ENCODE measurements at places on chromosomes 13 and 19.
A peak's percentile ranks its signal among the peaks of the same experiment; 100 is the strongest.

DNA sequence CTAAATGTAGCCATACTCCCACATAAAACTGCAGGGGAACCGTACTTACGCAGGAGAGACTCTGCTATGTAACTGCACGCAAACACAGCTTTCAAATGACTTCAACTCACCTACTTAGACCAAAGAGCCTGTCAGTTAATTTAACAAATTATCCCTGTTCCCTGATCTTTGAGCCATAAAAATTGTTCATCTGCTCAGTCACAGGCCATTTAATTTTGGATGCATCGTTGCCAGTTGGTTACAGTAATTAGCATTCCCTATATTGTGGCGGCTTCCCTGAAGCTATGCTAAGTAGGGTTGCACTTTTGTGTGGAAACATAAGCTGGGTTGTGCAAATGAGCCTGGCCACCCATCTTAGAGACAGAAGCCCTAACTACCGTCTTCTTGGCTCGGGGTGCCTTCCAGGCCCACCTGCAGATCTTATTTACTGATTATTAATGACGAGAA, 21.2 kb upstream of the OBI1 start:
- DNase-seq = no peak

DNA sequence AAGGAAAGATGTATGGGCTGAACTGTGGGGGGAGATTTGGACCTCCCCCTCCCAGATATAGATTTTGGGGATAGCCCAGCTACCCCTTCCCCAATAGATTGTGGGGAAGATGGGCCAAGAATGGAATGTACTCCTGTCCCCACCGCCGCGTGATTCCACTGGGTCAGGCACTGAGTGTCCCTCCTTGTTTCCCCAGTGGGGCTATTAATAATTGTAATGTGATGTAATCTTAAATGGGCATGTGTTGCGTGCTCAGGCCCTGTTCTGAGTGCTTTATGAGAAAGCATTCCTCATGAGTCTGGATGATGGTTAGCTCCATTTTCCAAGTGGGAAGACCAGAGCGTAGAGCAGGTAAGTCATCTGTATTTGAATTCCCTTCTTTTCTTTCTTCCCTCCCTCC, 1.4 kb downstream of the PSMD8 start:
- no peak for DNase-seq

- peak; percentile 58 for DNase-seq
Measured at GRCh38 chr19:43901395-43902390, 33.4 kb downstream of the ZNF45 start.

- DNase-seq = no peak
Measured at GRCh38 chr13:21100994-21101757, 39.8 kb upstream of the LATS2 start.

DNA sequence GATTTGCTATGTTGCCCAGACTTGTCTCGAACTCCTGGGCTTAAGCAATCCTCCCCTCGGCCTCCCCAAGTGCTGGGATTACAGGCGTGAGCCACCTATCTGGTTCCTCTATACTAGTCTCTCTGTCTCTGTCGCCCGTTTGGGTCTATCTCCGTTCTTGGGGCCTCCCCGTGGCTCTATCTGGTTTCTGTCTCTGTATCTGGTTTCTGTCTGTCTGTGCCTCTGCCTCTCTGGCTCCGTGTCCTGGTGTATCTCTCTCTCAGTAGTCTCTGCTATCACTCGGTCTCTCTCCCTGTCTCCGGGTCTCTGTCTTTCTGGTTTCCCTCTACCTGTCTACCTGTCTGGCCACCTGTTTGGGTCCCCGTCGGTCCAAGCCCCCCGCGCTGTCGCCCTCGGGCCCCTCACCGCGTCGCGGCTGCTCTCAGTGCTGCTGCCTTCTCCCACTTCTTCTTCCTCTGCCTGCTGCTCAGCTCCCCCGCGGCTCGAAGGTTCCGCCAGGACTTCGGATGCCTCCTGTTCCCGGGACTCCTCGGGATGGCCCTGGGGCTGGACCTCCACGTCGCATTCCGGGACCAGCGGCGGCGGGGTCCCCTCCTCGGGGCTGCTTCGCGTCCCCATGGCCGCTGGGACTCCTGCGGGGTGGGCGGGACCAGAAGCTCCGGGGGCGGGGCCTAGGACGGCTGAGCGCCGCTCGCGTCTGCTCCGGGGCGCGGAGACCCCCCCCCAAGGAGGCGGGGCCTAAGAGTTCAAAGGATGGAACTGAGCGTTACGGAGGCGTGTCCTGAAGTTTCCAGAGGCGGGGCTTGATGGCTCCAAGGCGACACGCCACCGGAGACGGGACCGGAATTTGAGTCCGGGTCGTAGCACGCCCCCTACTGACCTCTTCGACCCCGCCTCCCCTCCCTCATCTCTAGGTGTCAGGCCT, 783 bp downstream of the PHLDB3 start:
- DNase-seq = peak; percentile 99

DNA sequence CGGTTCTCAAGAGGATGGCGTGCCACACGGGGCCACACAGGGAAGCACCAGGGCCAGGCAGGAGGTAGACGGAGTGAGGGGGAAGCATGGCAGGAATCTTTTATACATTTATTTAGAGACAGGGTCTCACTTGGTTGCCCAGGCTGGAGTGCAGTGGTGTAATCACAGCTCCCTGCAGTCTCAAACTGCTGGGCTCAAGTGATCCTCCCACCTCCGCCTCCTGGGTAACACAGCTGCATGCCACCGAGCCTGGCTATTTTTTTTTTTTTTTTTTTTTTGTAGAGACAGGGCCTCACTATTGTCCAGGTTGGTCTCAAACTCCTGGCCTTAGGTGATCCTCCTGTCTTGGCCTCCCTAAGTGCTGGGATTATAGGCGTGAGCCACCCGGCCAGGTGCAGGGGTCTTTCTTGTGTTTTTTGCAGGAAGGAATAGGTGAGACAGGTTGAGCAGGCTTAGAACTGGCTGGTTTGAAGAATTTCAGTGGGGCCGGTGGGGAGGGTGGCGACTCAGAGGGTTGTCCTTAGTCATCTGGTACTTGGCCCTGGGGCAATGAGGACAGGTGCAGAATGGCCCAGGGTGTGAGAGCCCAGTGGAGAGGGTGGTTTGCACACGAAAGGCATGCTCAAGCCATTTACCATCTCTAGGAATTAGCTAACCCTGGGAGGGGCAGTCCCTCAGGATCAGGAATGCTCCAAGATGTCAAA, 7.6 kb downstream of the SSC5D start:
- no peak for DNase-seq

DNA sequence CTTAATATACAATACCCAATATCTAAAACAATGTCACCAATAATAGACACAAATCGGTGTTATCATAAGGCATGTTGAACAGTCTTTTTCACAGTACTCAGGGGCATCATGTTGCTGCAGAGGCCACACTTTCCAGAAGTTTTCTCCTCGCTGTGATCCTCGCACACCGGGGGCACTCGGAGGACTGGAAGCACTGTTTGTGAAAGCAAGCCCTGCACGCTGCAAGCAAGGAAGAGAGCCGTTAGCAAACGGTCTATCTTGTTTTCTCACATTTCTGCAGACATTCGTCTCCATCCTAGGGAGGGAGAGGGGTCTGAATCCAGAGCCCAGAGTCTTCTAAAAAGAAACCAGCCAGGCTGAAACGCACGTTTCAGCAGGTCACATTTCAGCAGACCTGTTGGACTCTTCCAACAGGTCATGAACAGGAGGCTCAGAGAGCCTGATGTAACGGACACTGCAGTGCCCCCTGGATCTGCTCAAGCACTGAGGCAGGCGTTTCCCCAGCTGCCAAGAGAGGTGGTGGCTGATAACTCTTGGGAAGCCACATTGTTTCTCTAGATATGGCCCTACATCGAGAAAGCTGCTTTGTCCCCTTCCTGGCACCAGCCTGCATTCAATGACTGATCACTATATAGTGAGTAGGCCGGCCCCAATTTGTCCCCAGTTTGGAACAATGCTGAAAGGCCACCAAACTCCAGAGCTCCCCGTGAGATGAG, 43.6 kb downstream of the RUBCNL start:
- no peak for DNase-seq

Data from stimulated activated CD4-positive, alpha-beta T cell treated with anti-CD3 and anti-CD28 coated beads, Interleukin-12 subunit alpha, Interleukin-12 subunit beta, amount 100 ng/mL, for 48 hours (primary cell).